IPS DF 19.7 (cell line): ENCODE measurements at places on chromosomes 3 and 15.

DNA sequence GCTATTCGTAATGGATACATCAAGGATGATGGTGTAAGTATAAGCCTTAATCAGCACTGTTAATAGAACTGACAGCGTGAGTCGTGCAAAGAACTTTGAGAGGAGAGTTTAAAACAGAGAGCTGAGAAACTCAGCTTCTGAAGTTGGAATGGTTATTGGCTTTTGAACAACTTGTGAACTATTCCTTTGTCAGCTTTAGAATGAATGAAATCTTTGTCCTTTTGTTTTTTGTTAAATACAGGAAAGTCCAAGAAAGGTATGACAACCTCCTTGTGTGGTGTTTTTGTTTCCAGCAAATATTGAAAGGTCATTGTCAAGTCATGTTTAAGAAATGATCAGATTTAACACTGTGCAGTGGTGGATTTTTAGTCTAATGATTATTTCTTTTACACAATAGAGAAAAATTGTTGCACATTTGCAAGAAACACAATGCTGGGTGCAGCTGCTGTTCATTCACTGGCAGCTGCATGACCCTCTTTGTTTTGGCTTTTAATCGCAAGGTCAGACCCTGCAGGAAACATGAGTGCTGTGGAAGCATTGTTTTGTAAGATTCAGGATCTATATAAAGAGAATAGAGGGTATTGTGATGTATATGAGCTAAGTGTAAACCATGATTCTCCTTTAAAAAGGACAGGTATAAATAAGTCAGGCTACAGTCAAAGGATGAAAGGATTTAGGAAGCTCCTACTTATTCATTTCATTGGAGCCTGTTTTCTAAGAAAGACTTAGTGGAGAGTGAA is 21.7 kb upstream of the ABHD10 start:
- DNase-seq = no peak

DNA sequence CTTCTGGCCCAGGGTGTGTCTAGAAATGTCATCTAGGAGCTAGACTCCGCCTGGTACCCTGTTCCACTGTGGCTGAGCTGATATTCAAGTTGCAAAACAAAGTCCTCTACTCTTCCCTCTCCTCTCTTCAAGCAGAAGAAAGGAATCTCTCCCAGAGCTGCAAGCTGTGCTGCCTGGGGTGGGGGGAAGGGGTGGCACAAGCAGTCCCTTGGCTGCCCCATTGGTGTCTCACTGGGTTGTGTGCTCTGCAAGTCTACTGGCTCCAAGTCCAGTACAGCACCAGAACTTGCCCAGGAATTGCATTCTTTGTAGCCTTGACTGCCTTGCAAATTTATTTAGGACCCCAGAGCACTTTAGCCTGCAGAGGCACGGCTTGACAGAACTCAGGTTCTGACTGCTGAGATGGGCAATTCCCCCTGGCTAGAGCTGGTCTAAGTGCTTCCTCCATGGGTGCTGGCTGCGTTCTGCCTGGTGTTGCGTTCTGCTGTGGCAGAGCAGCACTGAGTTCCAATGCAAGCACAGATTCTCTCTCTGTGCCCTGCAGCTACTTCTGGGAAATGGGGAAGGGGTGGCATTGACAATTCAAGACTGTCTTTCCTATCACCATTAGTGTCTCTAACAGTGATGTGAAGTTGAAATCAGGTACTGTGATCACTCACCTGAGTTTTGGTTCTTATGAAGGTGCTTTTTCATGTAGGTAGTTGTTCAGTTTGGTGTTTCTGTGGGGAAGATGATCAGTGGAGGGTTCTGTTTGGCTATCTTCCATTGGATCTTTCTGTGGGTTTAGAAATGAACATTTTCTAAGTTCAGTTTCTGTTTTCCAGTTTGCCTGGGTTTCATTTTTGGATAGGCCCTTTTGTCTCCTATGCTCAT is 39.5 kb downstream of the OXSR1 start:
- DNase-seq = no peak

- no peak for DNase-seq
These were observed 141.2 kb upstream of the TLE3 start for GRCh38 chr15:70238917-70239316.

GRCh38 chr3:178172121-178172520 is 364.1 kb upstream of the KCNMB2 start:
- no peak for DNase-seq

- DNase-seq = no peak
These were observed 67.8 kb downstream of the BDH1 start for GRCh38 chr3:197487911-197488391.

GRCh38 chr3:184694716-184695115 is 17.1 kb downstream of the MAGEF1 start:
- DNase-seq = no peak

GRCh38 chr3:95926904-95927501 is 887.4 kb upstream of the EPHA6 start:
- DNase-seq = peak; percentile 98

GRCh38 chr15:70466305-70466704 is 297.1 kb downstream of the UACA start:
- DNase-seq = no peak

DNA sequence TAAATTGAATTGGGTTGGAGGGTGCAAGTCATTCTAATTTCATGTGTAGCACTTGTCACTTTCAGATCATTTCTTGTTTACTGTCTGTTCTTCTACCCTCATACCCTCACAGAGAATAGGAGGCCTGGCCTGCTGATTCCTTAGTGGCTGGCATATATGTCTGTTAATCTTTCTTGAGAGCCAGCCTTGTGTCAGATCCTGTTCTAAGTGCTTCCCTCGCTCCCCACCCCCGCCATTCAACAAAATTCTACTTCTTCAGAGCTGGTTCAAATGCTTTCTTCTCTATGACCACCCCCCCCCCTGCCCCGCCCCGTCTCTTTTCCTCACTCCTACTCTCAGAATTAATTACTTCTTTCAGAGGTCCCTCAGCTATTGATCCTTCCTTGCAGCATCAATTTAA is 1.5 kb upstream of the U2SURP start:
- no peak for DNase-seq

DNA sequence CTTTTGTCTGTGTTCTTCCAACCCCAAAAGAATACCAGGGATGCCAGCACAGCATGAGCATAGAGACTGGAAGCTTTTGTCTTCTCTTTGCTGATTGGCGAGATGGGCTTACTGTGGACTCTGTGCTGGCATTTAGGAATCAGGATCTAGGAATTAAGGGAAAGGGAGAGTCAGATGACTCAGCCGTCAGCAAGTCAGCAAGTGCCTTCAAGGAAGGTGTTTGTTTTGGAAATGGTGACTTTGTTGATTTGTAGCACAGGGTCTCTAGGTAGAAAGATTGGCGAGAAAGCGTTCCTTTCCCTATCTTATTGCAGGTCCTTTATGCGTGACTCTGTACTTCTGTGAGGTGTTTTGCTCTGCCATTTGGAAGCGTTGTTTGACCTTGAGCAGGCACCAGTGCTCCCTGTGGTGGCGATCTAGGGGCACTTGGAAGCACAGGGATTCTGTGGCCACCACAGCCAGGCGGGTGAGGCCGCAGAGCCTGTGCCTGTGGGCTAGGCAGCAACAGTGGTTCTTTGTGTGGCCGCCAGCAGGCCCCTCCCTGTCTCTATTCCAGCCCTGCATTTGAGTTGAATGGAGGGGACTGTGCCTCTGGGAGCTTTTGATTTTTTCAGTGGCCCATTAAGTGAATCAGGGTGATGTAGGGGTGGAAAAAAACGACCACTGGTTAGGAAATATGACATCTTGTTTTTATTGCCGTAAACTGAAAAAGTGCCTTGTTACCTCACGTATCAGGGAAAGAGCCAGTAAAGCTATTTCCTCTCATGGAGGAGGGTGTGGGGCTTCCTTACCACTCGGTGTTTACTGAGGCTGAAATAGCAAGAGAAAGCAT is 19.0 kb downstream of the FAN1 start:
- peak; percentile 89 for DNase-seq

DNA sequence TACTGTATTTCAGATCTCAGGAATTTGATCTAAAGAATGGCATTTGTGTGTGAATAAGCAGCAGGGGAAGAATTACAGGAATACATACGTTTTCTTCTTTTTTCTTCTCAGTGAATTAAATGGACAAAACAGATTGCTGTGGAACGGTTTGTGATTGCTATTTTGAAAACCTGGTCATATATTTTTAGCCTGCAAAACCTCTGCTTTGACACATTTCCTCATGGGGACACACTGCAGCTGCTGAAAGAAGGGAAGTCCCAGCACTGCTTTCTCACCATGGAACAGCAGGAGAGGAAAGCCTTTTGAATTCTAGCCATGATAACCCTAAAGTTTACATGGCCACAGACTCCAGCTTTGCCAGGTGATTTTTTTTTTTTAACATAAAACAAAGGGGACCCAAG is 315.0 kb downstream of the OXSM start:
- DNase-seq = no peak

DNA sequence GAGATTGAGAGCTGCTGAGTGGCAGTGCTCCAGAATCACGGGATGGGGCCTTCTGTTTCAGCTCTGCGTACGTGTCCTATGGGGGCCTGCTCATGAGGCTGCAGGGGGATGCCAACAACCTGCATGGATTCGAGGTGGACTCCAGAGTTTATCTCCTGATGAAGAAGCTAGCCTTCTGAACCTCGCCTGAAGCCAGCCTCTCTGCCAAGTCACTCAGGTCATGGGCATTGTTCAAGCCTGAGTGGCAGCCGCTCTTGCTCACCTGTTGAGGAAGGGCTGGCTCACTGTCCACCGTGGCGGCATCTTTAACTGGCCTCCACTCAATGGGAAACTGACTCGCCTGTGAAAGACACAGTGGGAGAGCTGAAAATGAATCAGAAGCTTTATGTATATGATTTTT is 6.6 kb downstream of the POLR2H start:
- DNase-seq = no peak

- DNase-seq = no peak
These were observed 76.1 kb downstream of the ADAMTS17 start for GRCh38 chr15:100265641-100266035.

GRCh38 chr3:44339181-44340057 is 853 bp downstream of the TCAIM start:
- DNase-seq = no peak

DNA sequence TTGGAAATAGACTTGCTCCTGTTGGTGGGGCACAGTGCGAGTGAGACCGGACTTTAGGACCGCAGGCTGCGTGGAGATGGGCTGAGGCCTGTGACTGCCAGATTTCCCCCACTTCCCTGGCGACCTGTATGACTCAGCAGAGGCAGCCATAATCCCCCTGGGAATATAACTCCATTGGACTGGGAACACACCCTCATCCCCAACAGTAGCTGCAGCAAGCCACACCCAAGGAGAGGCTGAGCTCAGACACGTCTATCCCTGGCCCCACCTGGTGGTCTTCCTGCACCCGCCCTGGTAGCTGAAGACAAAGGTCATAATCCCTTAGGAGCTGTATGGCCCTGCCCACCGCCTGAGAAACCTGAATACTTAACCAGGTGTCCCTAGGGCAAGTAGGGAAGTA is 42.6 kb downstream of the DZIP1L start:
- no peak for DNase-seq

DNA sequence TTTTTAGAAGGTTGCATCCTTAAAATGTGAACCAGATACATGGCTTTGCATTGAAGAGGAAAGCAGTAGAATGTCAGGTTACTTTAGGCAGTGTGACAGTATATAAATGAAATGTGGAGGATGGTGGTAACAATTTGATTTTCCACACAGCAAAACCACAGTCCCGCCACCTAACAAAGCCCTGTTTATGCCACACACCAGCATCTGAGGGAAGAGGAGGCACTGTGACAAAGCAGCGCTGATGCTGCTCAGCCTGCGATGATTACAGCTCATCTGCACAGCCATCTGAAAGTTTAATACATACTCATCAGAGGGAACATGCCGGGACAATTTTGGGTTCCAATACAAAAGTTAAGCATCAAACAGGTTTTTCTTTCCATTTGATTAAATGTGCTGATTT is 8.9 kb downstream of the RNF7 start:
- DNase-seq = no peak

GRCh38 chr15:73022161-73022560 is 30.1 kb upstream of the NEO1 start:
- DNase-seq = no peak

- no peak for DNase-seq
These were observed 80.3 kb upstream of the IGSF10 start for GRCh38 chr3:151541178-151541577.
